ENCODE measurements at places on chromosomes 5 and 9.
A peak's percentile ranks its signal among the peaks of the same experiment; 100 is the strongest.

DNA sequence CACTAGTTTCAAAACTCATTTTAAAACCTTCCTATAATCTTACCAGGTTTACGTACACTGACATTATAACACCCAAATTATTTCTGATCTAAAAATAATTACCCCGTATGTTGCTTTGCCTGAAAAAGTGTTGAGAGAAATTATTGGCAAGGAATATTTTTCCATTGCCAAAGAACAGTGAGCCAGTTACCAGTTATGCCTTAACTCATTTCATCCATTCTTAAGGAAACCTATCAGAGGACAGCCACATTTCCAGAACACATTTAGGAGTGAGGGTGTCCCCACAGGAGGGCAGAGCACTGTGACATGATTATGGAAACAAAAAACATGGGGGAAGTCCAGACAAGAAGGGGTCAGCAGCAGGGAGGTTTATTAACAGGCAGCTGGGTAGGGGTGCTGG lies 52.2 kb downstream of the GABBR2 start:
- DNase-seq, result peak; percentile 31

DNA sequence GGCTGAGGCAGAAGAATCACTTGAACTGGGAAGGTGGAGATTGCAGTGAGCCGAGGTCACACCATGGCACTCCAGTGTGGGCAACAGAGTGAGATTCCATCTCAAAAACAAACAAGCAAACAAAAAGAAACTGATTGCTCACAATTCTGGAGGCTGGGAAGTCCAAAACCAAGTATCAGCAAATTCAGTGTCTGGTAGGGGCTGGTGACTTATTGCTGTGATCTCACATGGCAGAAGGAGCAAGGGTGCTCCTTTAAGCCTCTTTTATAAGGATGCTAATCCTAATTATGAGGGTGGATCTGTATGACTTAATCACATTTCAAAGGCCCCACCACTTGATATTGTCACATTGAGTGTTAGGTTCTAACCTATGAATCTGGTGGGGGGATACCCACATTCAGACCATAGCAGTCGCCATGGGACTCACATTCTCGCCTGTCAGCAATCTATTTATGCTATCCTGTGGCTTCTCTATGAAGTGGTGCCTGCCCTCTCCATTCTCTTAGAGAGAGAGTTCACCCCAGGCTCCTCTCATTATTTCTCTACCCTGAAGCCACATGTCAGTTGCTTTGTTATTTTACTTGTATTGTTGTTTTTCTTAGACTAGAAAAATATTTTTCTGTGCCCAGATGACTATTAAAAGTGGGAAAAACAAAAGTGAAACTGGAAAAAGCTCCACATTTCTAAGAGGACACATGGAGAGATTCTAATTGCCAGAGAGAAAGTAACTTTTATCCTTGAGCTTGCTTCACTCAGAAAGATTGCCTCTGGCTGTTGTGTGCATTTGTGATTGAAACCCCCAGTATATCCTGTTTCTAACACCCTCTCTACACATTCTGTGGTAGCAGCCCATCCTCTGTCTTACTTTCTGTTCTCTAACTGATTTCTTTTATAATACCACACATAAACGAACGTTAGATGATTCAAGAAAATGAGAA lies 18.8 kb upstream of the PRLR start:
- no peak for DNase-seq

- DNase-seq, result no peak
These were observed 1.3 kb upstream of the CACNA1B start for GRCh38 chr9:137876269-137876668.

- no peak for DNase-seq
These were observed 296.6 kb upstream of the RASA1 start for GRCh38 chr5:86971034-86971571.

All from cerebellar nuclear complex (tissue), 1 donor.